ENCODE measurements at places on chromosomes 3 and 15.

DNA sequence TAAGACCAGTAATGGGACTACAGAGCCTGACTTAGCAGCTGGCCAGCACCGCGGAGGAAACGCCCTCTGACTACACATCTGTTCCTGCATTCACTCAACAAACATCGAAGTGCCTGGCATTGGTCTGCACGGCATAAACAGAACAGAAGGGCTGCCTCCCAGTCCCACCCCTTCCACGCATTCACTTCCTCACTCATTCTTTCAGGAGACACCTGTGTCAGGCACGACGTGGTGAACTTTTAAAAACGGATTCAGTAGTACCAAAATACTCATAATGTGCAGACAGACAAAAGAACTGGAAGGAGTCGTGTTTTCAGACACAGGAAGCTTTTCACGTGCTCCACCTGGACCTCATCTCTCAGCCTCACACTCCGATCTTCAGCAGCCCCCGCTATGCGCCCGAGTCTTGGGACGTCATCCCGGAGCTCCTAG, 123.3 kb downstream of the XXYLT1 start:
- no peak for DNase-seq

GRCh38 chr3:53749448-53749847, 96.8 kb downstream of the CHDH start:
- no peak for DNase-seq

- DNase-seq, result no peak
Observed at GRCh38 chr15:98903377-98904018, 104.1 kb downstream of the PGPEP1L start.

DNA sequence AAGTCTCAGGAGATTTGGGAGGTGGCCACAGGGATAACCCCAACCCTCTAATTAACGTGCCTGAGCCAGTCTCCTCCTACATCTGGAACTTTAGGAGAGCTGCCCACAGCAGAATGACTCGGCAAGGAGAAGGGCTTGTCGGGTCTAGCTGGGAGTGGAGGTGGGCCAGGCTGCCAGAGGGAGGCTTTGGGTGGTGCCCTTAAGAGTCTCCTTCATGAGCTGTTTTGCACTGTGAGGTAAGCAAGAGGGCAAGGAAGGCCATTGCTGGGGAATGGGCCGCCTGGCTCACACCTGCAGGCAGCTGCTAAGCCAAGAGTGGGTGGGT, 3.6 kb upstream of the TNK2 start:
- no peak for DNase-seq

- DNase-seq, result no peak
Observed at GRCh38 chr15:80219955-80220354, 32.1 kb downstream of the CTXND1 start.

- DNase-seq, result no peak
Observed at GRCh38 chr15:72235298-72235697, 4.3 kb upstream of the PKM start.

GRCh38 chr15:49898575-49899283, 220.3 kb downstream of the ATP8B4 start:
- no peak for DNase-seq

DNA sequence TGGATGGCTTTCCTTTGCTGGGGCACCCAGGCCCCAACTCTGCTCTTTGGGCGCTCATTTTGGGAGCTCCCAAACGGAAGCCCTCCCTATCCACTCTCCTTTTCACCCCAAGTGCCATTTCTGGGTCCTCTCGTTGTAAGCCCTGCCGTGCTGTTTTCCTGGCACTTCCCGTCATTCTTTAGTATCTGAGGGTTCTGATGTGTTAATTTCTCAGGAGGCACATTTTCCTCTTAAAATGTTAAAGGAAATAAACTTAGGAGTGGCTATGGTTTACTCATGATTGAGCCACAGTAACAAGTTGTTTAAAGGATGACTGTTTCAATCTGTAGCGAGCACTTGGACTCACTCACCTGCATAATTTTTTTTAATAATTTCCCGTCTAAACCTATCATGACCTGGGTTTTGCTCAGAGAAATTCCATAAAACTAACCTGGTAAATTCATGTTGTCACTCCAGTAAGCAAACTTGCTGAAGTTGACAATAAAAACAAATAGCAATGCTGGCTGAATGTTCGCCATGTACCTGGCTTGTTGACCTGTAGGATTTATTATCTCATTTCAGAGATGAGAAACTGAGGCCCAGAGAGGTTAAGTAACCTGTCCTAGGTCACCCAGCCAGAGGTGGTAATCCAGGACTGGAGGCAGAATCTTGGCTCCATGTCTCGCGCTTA, 10.6 kb downstream of the ALDH1A3 start:
- no peak for DNase-seq

DNA sequence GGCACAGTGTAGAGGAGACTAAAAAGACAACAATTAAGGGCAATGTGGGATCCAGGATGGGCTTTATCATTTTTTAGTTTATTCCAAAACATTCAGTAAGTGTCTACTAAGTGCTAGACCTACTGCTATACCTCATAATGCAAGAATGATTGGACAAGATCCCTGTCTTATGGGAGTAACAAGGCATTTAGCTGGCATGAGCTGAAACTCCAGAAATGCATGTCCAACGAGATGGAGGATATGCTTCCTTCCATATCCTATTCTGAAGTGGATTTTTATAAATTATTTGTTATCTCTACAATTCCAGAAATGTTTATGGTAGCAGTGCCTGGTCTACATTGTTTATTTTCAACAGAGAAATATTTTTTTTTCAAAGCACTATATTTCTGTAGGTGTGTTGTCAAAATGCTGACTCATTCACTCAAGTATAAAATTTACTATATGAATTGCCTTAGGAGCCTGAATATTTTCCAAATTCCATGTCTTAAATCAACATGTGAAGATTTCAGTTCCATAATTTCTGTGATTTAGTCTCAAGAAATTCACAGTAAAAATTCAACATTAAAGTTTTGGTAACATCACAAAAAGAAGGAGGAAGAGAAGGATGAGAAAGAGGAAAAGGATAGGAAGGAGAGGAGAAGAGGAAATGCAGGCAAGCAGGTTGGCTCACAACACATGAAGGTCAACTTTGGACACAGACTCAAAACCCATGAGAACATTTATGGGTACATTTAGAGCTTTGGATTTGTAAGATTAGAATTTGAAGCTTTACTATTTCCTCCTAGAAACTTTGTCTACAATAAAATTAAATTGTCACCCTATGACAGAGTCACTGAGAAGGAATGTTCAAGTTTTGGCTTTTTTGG, 88.6 kb downstream of the P3H2 start:
- no peak for DNase-seq

DNA sequence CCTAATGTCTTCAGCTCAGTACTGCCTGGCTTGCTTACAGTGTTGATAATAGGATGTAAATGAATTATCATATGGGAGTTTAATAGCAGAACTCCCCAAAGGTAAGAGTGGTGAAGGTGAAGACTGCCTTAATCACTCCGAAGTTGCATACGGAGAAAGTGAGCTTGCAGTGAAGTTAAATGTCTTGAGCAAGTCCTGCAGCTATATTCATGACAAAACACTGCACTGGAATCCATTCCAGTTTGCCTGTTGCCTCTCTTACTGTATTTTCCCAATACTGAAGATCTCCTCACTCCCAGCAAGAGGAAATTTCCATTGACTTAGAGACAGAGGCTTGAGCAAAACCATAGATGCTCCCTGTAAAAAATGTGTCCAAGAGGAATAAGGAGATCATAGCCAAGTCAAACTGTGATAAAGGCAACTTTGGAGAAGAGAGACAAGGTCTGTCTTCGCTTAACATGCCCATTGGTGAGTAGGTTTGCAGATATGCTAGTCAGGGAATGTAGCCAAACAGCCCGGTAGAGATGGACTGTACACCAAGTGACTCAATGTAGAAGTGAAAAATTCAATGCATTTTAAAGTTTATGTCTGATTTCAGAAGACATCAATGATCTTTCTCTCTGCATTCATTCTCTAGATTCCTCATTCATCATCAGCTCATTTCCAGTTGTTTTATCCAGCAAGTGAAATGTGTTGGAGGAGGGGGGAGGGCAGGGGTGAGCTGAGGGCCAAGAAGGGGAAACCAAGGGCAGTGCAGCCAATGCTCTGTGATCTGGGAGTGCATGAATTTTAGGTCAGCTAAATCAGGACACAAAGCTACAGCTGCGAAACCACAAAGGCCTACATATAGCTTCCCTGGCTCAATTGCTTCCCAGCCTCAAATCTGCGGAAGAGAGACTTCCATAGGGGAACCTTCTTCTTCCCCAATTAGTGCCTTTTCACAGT, 667.1 kb upstream of the NR2F2 start:
- DNase-seq, result no peak

GRCh38 chr3:159828542-159828943, 160.1 kb upstream of the IL12A start:
- DNase-seq, result no peak

GRCh38 chr3:44012160-44012899, 229.4 kb upstream of the TOPAZ1 start:
- DNase-seq, result no peak
